ENCODE measurements at places on chromosomes 12 and 14.

- DNase-seq = no peak
Measured at GRCh38 chr12:43282106-43282505, 269.9 kb downstream of the ADAMTS20 start.

DNA sequence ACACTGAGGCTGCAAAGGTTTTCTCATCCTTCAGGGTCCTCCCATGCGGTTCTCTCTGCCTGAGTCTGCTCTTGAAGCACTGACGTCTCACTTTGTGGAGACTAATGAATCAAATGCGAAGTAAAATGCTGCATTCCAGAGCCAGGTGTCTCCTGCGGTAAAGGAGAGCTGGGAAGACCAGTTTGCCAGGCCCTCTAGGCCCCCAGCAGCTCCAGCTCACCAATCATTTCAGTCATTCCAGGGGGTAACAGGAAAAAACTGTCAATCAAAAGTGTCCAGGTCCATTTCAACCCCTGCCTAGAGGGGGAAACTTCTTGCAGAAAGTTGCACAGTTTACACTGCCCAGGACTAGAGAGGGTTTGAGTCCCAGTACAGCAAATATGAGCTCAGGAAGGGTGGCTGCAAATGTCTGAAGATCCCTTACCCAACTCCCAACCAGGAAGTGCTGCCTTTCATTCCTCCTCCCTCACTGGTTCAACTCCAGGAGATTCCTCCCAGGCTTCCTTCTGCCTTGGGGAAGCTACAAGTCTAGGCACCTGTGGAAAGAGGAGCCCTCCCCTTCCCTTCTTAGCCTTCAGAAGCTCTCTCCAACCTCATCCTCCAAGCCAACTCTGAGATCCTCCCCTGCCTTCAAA lies 2.7 kb upstream of the NXPH4 start:
- no peak for DNase-seq

- DNase-seq = no peak
Measured at GRCh38 chr12:45350861-45351260, 135.0 kb downstream of the ANO6 start.

GRCh38 chr12:12327802-12328201 lies 22.2 kb downstream of the MANSC1 start:
- DNase-seq = no peak

- DNase-seq = no peak
Measured at GRCh38 chr12:71858848-71859247, 19.3 kb downstream of the TBC1D15 start.

DNA sequence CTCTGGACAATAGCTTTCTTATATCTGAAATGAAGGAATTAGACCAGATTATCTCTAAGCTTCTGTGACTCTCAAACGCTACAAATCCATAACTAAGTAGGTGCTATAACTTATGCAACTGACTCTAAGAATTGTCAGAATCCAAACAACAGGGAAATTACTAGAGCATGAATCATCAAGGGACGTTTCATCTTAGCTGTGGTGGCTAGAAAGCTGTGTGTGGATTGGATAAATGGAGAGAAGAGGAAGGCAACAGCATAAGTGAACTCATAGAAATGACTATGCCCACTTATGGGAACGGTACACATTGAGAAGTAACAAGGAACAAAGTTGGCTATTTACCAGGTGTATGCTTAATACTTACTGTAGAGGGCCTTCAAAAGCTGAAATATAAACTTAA lies 96.0 kb upstream of the NEDD1 start:
- DNase-seq = no peak

DNA sequence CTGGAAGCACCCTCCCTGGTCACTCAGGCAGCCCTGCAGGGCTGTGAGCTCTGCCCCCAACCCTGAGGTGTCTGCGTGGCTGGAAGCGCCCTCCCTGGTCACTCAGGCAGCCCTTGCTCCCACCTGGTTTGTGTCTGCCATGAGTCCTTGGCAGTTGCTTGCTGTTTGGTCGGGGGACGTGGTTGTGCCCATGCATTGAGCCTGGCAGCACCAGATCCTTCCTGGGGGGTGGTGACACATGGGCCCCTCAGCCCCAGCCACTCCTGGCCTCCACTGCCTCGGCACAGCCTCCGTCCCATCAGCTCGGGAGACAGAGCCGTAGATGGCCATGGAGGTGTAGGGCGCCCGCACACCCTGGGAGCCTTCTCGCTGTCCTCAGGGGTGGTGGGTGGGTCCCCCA lies 19.6 kb downstream of the MTA1 start:
- DNase-seq = no peak

DNA sequence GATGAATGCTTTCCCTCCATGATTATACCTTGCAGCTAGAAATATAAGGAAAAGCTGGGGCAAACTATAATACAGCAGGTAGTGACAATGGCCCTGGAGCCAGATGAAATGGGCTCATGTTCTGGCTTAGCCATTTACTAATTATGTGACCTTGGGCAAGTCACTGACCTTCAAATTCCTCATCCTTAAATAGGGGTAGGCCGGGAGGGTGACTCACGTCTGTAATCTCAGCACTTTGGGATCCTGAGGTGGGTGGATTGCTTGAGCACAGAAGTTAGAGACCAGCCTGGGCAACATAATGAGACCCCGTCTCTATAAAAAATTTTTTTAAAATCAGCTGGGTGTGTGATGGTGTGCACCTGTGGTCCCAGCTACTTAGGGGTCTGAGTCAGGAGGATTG lies 155.4 kb downstream of the C12orf75 start:
- no peak for DNase-seq

- no peak for DNase-seq
Measured at GRCh38 chr14:23149745-23150144, 30.7 kb upstream of the CEBPE start.
